ENCODE measurements at places on chromosomes 2 and 18. TPM values are rescaled to one million over a fixed set of nuclear protein-coding genes. Genes with fewer than 3 reads are reported as not detected.
A peak's percentile ranks its signal among the peaks of the same experiment; 100 is the strongest.

DNA sequence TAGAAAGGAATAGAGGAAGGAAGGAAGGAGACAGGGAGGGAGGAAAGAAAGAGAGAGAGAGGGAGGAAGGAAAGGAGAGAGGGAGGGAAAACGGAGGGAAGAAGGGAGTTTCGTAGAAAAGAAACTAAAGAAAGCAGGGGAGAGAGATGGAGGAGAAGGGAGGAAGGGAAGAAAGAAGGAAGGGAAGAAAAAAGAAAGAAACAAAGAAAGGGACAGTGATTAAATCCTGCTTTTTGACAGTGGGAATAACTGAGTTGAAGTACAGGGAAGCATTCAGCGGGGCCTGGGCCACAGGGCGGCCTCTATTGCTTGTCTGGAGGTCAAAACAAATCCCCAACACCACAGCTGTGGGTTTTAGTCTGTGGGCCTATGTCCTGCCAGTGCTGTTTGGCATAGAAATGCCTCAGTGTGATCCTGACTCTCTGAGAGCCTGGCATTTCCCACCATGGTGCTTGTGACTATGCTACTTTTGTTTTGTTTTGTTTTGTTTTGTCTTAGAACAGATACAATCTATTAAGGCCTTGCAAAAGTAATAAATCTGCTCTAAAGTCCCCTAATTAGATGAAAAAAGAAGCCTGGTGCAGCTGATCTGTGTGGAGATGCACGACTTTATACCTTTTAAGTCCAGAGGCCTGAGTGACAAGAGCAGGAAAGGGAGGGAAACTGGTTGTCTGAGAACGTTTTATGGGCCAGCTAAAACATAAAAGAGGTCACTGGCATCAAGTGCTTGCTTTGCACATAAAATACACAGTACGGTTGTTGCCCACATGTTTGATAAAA lies 40.0 kb downstream of the IL1RL2 start:
- peak; percentile 57 for DNase-seq

DNA sequence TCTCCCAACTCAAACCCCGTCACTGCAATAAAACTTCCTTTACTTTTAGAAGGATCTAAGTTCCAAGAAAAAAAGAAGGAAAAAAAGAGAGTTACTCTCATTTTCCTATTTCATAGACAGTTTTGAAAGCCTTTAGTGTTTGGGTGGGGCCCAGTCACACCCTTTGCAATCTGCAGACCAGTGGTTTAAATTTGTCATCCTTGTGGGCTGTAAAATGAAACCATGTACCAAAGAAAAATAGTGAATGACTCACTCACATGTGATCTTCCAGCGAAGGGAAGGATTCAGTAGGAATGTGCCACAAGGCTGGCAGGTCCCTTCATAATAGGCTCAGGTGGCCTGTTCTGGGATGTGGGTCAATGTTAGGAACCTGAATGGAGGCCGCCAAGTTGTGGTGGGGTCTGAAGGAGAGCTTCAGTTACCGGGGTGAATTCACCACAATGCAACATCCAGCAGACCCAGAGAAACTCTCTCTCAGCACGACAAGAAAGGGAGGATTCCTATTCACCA lies 28.3 kb downstream of the ANXA4 start:
- peak; percentile 93 for DNase-seq

- DNase-seq = peak; percentile 54
These were observed 18.9 kb upstream of the BAZ2B start for GRCh38 chr2:159635006-159635789.

Gene SEPTIN10
- 33.8 TPM for total RNA-seq

Gene CFAP53
- 0.27 TPM for total RNA-seq

GRCh38 chr18:73563901-73564472 lies 583.6 kb downstream of the FBXO15 start:
- no peak for DNase-seq

GRCh38 chr2:162277381-162277780 lies 34.1 kb upstream of the FAP start:
- DNase-seq = no peak

Gene CIB4
- not detected for total RNA-seq

Data from myocyte (in vitro differentiated cells).